H7 (cell line): ENCODE measurements at places on chromosomes 13 and 19. TPM values are rescaled to one million over a fixed set of nuclear protein-coding genes. Genes with fewer than 3 reads are reported as not detected.

Gene LSM4
- 787 and 838 TPM in 2 replicates for total RNA-seq

Gene SIGLEC12
- total RNA-seq, result not detected in 2 replicates

Gene ZNF136
- total RNA-seq, result 1.5 and 3.8 TPM in 2 replicates

DNA sequence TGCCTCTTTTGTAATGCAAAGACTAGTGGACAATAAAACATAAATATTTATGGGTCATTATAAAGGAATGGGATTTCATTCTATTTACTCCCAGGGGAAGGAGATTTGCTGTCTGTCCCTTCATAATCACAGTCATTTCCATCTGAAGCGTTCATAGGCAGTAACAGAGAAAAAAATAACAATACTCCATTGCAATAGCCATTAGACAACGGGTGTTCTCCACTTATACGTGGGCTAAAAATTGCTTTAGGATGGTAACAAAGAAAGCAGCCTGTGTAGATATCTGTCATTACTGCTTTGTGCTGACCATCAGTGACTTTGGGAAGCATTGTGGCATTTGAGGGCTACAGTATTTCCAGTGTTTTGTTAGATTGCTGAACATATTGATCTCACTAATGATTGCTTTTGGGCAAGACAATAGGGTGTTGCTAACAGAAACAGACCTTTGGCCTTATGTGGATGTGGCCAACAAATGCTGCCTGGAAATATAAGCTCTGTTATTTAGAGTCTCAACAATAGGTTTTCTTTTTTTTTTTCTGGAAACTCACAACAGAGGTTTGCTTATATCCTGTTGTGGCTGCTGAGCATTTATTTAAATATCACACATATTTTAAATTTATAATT, 355.2 kb downstream of the MTUS2 start:
- no peak for DNase-seq

GRCh38 chr13:39956036-39956435, 300.6 kb downstream of the COG6 start:
- DNase-seq, result no peak

- no peak for DNase-seq
These were observed 592 bp downstream of the CLPTM1 start for GRCh38 chr19:44955505-44956439.

GRCh38 chr13:98300956-98301641, 124.0 kb upstream of the RNF113B start:
- DNase-seq, result no peak

- DNase-seq, result no peak
These were observed 24.3 kb downstream of the COL4A2 start for GRCh38 chr13:110331362-110331761.

DNA sequence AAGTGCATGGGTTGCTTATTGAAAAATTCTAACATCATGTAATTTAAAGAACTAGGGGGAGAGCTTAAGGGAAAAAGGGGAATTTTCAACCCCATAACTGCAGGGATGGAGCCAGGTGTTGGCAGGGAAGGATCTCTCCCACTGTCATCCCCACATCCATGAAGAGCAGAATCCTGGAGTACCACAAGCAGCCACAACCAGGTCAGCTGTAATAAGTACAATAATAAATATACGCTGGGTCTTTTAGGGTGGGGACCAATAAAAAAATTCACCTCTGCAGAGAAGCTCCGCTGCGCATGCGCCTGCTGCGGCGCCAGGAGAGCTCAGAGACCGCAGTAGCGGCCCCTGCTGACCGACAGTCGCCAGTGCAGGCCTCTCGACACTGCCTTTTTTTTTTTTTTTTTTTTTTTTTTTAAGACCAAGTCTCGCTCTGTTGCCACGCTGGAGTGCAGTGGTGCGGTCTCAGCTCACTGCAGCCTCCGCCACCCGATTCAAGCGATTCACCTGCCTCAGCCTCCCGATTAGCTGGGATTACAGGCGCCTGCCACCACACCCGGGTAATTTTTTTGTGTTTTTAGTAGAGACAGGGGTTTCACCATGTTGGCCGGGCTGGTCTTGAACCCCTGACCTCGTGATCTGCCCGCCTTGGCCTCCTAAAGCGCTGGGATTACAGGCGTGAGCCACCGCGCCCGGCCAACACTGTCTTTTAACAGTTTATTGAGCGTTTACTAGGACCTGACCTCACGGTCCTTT, 2.5 kb upstream of the EEF2 start:
- DNase-seq, result peak; percentile 92

DNA sequence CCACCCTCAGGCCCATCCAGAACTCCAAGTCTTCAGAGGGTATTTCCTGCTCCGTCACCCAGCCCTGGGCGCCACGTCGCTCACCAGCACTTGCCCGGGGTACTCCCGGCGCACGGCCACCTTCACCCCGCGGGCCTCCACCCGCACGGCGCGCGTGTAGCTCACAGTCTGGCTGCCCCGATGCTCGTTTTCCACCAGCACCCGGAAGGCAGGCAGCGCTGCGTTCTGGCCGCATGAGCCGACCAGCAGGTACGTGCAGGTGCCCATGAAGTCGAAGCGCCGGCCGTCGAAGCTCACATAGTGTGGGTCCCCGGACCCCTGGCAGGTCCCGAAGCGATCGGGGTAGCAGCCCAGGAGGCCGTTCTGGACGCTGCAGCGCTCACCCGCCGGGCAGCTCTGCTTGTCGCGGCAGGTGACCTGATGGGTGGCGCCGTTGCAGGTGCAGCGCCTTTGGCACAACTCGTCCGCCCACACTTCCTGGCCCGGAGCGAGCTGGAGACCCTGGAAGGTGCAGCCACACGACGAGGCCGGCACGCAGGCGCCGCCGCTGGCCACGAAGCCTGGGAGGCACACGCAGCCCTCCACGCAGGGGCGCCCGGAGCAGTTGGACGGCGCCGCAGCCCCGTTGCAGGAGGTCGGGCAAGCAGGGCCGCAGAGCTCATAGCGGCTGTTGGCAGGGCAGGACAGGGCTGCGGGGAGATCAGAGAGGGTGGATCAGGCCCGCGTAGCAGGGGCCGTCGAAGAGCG, 19.2 kb downstream of the FCGBP start:
- peak; percentile 65 for DNase-seq

GRCh38 chr13:85142351-85142927, 656.8 kb downstream of the SLITRK6 start:
- no peak for DNase-seq
